ENCODE measurements at places on chromosomes 2 and 18.

DNA sequence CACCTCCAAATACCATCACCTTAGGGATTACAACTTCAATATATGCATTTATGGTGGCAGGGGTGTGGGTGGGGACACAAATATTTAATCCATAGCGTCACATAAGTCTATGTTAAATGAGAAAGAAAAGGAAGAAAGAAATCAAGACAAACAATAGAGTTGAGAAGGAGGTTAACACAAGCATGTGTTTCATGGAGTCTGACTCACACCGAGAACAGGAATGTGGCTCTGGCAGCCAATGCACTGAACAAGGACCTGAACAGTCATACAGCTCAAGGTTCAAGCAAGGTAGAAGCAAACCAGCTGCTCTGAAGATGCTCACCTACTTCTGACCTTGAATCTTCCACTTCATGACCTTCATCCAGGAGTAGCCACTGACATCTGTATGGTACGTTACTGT is 36.2 kb upstream of the LPIN1 start:
- DNase-seq: no peak

DNA sequence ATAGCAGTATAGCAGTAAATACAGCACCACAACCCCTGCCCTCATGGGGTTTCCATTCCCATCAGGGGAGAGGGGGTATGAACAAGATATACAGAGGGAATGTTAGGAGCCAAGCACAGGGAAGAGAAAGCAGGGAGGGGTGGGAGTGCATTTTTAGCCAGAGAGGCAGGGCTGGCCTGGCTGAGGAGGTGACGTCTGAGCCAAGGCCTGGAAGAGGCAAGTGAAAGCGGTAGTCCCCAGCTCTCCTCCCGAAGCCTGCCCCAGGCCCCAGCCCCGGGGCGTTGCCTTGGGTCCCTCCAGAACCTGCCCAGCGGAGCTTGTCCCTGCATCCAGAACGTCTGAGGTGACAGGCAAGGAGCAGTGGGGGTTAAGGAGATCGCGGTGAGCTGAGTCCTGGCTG is 45.1 kb upstream of the FOSL2 start:
- no peak for DNase-seq

GRCh38 chr2:162579986-162580385 is 236.1 kb downstream of the GCA start:
- no peak for DNase-seq

DNA sequence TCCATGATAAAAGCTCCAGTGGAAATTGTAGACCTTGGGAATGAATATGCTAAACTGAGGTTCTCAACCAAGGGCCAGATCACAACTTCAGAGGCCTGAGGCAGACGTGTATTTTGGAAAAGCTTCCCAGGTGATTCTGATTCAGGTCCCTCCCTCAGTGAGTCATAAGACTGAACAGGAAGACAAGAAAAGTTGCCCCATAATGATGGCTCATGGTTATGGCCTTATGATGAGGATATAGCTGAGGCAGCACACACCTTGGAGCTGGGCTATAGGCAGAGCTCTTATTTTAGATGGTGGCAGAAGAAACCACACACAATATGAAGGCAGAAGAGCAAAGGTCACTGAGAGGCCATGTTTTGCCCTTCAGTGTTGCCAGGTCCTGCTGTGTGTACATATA is 9.6 kb downstream of the ANTXR1 start:
- DNase-seq: no peak

DNA sequence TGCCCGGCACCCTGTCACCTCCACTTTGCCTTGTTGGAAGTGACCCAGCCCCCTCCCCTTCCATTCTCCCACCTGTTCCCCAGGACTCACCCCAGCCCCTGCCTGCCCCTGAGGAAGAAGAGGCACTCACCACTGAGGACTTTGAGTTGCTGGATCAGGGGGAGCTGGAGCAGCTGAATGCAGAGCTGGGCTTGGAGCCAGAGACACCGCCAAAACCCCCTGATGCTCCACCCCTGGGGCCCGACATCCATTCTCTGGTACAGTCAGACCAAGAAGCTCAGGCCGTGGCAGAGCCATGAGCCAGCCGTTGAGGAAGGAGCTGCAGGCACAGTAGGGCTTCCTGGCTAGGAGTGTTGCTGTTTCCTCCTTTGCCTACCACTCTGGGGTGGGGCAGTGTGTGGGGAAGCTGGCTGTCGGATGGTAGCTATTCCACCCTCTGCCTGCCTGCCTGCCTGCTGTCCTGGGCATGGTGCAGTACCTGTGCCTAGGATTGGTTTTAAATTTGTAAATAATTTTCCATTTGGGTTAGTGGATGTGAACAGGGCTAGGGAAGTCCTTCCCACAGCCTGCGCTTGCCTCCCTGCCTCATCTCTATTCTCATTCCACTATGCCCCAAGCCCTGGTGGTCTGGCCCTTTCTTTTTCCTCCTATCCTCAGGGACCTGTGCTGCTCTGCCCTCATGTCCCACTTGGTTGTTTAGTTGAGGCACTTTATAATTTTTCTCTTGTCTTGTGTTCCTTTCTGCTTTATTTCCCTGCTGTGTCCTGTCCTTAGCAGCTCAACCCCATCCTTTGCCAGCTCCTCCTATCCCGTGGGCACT is 4.5 kb downstream of the RETREG2 start:
- no peak for DNase-seq

GRCh38 chr2:187573722-187574121 is 19.5 kb upstream of the TFPI start:
- DNase-seq: no peak

- DNase-seq: no peak
These were observed 187.0 kb downstream of the HAUS1 start for GRCh38 chr18:46291149-46291548.

Data from effector memory CD4-positive, alpha-beta T cell (primary cell).